ENCODE measurements at places on chromosomes 13 and 19. TPM values are rescaled to one million over a fixed set of nuclear protein-coding genes. Genes with fewer than 3 reads are reported as not detected.

Gene MUC16
- total RNA-seq = not detected

Gene PGLYRP1
- not detected for total RNA-seq

Gene OR10H1
- total RNA-seq = not detected

Gene FARP1
- 32.1 TPM for total RNA-seq

Gene CCL25
- total RNA-seq = not detected

Gene BLVRB
- total RNA-seq = 41.0 TPM

Gene LYPD3
- total RNA-seq = 0.94 TPM

Gene FKBP8
- total RNA-seq = 281 TPM

Gene NLRP11
- 0.75 TPM for total RNA-seq

Gene SH2D3A
- total RNA-seq = 2.3 TPM

Gene DAND5
- total RNA-seq = not detected

Gene SGCG
- 2.2 TPM for total RNA-seq

Gene ZNF534
- not detected for total RNA-seq

Gene SOX1
- not detected for total RNA-seq

Gene PINLYP
- 0.61 TPM for total RNA-seq

Gene LGALS13
- total RNA-seq = not detected

Gene RSPH6A
- total RNA-seq = 0.41 TPM

Gene QPCTL
- total RNA-seq = 18.7 TPM

Gene ZNF296
- total RNA-seq = 0.82 TPM

Gene TSHZ3
- 0.29 TPM for total RNA-seq

Gene GADD45B
- 35.6 TPM for total RNA-seq

Gene OR7C1
- total RNA-seq = 0.30 TPM

Gene ACP5
- 10.3 TPM for total RNA-seq

Gene CAPN12
- 0.91 TPM for total RNA-seq

Gene ERICH6B
- not detected for total RNA-seq

Gene KCNRG
- 0.30 TPM for total RNA-seq

Gene RXFP2
- total RNA-seq = 0.29 TPM

Gene VWA8
- 12.7 TPM for total RNA-seq

Gene CATSPERD
- not detected for total RNA-seq

Gene NACC1
- 104 TPM for total RNA-seq

Gene ZNF536
- total RNA-seq = 0.53 TPM

Gene CGB3
- not detected for total RNA-seq

Gene ANKRD24
- total RNA-seq = 0.49 TPM

Gene CLEC4M
- total RNA-seq = not detected

Gene TTC9B
- 0.72 TPM for total RNA-seq

Gene SBSN
- total RNA-seq = not detected

Gene CD79A
- not detected for total RNA-seq

Gene CYP4F12
- 0.53 TPM for total RNA-seq

Gene ANGPTL8
- not detected for total RNA-seq

Gene RAB3A
- total RNA-seq = 2.9 TPM

Gene FCAR
- total RNA-seq = not detected

Gene SLC1A6
- not detected for total RNA-seq

Gene ZNF155
- 11.9 TPM for total RNA-seq

Gene PRR20B
- total RNA-seq = not detected

Measured in A375 (cell line).